Adipose tissue (tissue), 3 donors: ENCODE measurements at places on chromosomes 3 and 15. TPM values are rescaled to one million over a fixed set of nuclear protein-coding genes. Genes with fewer than 3 reads are reported as not detected.

The XCR1 gene
- polyA plus RNA-seq, result not detected

The ACTC1 gene
- 20.1 TPM for polyA plus RNA-seq

The MEIS2 gene
- 6.6 TPM for polyA plus RNA-seq

The ZBED2 gene
- polyA plus RNA-seq, result not detected

The NEK10 gene
- polyA plus RNA-seq, result 0.34 TPM

The FBXW12 gene
- not detected for polyA plus RNA-seq

The NR1I2 gene
- 0.13 TPM for polyA plus RNA-seq

The FRMD4B gene
- polyA plus RNA-seq, result 6.2 TPM

The KLHL18 gene
- polyA plus RNA-seq, result 32.1 TPM

The HGD gene
- 1.9 TPM for polyA plus RNA-seq

The POLR2H gene
- 55.7 TPM for polyA plus RNA-seq

The KCNAB1 gene
- 2.3 TPM for polyA plus RNA-seq

The CYP8B1 gene
- polyA plus RNA-seq, result not detected

The CHRNA5 gene
- polyA plus RNA-seq, result 1.3 TPM

The GOLGA8S gene
- 0.06 TPM for polyA plus RNA-seq

The SPSB4 gene
- polyA plus RNA-seq, result 0.34 TPM

The RHOV gene
- polyA plus RNA-seq, result 14.6 TPM

The KIF15 gene
- polyA plus RNA-seq, result 0.67 TPM

The ITPKA gene
- 0.79 TPM for polyA plus RNA-seq

The MINAR1 gene
- polyA plus RNA-seq, result 0.22 TPM

The C3orf49 gene
- polyA plus RNA-seq, result not detected

The EPM2AIP1 gene
- polyA plus RNA-seq, result 4.3 TPM

The KNG1 gene
- not detected for polyA plus RNA-seq

The CTSH gene
- polyA plus RNA-seq, result 125 TPM

The PARP14 gene
- polyA plus RNA-seq, result 9.4 TPM

The CP gene
- 2.5 TPM for polyA plus RNA-seq

The THAP10 gene
- 0.74 TPM for polyA plus RNA-seq

The SEMA3G gene
- 49.7 TPM for polyA plus RNA-seq

The LRRC34 gene
- polyA plus RNA-seq, result 7.2 TPM
